GM12892 (cell line): ENCODE measurements at places on chromosomes 2 and 18.

- no peak for DNase-seq
Measured at GRCh38 chr18:80253236-80253635, 5.9 kb upstream of the PARD6G start.

DNA sequence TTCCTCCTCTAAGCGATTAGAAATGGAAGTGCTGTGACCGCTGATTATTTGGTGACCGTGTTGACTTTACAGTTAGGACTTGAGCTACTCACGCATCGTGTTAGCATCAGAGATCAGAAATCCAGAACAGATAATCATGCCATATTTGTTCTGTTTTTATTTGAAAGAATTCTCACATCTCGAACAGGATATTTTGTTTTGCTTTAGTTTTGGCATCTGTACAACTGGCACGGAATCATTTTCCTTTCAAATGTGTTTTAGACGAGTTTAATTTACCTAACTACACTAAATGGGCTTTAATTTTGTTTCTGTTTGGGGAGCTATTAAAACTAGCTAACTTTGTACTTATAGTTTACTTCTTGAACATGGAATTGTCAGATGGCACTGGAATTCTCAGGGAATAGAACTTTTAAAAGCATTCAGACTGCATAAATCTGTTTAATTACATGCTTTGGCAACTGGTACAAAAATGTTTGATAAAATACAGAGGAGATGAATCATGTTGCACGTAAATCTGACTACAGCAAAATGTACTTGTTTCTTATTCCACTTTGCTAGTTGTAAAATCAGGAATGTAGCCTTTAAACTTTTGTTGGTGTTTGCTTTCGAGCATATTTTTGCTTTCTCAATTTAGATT lies 1.4 kb downstream of the ITPRID2 start:
- no peak for DNase-seq

- DNase-seq, result no peak
Measured at GRCh38 chr2:209969692-209970091, 32.7 kb upstream of the RPE start.

DNA sequence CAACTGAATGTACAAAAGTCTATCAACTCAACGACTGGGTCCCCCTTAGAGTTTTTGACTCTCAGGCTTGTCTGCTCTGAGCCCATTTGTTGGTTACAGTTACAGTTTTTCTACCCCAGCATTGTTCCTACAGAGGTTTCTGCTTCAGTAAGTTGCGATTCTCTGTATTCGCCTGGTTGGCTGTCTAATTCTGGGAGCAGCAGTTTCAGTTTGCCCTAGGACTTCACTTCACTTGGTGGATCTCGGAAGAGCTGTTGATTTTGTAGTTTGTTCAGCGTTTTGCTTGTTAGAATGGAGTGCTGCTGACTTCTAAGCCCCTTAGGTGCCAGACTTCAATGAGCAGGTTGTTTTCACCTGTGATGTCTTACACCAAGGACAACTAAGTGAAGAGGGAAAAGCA lies 296.5 kb upstream of the EPAS1 start:
- DNase-seq, result no peak

DNA sequence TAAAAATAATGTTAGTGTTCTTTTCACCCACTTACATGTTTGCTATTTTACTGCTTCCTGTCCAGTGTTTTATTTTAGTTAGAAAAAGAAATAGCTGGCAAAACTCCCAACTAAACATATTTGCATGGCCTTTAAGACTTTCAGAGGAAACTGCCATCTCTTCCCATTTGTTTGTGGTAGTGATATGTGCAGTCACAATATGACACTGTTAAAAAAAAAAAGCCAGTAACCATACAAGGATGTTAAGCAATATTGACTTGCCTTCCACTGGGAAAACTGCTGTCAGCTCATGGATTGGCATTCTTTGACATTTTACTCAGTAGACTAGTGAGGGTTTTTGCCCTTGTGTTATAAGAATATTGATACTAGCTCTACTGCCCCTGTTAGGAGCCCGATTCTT lies 29.1 kb downstream of the XIRP2 start:
- no peak for DNase-seq

GRCh38 chr2:153074207-153074606 lies 355.8 kb downstream of the ARL6IP6 start:
- DNase-seq, result no peak

GRCh38 chr2:203878063-203878462 lies 10.5 kb downstream of the CTLA4 start:
- no peak for DNase-seq

GRCh38 chr18:30149585-30149984 lies 893.0 kb downstream of the DSC3 start:
- DNase-seq, result no peak

- no peak for DNase-seq
Measured at GRCh38 chr2:152354069-152354755, 19.2 kb downstream of the FMNL2 start.

DNA sequence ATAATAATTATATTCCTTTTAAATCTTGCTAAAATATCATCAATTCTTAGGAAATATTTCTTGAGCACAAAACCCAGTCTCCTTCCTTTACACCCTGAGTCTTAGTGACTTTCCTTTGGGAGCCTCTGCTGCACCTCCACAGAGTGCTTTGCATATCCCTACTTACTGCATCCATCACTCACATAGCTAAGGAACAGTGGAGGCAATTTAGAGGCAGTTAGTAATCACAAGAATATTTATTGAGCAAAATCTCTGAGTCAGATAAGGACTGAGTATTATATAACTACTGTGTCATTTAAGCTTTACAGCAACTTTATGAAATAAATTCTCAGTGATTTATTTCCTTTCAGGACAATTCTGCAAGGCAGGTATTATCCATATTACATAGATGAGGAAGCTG lies 327.7 kb downstream of the TMX3 start:
- no peak for DNase-seq

DNA sequence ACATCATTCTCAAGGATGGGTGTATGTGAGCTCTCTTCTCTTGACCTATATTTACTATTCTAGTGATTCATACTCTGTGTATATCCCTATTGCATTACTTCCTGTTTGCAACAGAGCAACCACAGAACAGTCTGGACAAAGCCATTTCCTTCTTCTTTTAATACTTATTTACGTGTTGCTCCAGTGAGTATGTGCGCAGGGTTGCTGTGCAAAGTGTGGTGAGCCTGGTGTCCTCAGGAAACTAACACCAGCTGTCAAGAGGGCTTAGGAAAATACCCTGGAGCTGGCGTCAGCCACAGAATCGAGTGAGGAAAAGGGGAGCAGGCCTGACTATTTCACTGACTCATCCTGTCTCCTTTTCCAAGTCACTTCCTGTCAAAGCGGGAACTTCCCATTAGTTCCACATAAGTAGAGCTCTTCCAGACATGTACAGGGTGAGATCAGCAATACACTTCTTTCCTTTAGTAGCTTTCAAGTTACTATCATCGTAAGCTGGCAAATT lies 214.1 kb upstream of the COPS8 start:
- DNase-seq, result no peak

GRCh38 chr2:100247256-100248043 lies 74.9 kb downstream of the LONRF2 start:
- peak; percentile 50 for DNase-seq

DNA sequence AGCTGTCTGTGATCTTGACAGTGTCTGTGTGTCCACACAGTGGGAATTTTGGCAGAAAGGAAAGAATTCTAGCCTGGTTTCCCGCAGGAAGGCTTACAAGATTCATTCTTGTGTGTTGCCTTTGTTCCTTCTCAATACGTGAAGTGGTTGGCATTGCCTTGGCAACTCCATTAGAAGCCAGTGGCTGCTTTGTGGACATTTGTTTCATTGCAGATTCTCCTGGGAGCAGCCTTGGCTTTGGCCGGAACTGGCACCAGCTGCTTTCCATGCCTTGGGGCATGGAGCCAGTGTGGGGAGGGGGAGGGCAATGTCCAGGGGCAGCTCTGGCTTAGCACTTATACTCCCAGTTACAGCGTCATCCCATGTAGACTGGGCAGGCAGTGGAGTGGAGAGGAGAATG lies 39.4 kb downstream of the KIF5C start:
- no peak for DNase-seq

- DNase-seq, result no peak
Measured at GRCh38 chr2:112472547-112473263, 9.3 kb upstream of the TTL start.

- no peak for DNase-seq
Measured at GRCh38 chr18:48409591-48410094, 460 bp upstream of the ZBTB7C start.

GRCh38 chr2:18536697-18537096 lies 23.8 kb downstream of the RDH14 start:
- DNase-seq, result no peak

DNA sequence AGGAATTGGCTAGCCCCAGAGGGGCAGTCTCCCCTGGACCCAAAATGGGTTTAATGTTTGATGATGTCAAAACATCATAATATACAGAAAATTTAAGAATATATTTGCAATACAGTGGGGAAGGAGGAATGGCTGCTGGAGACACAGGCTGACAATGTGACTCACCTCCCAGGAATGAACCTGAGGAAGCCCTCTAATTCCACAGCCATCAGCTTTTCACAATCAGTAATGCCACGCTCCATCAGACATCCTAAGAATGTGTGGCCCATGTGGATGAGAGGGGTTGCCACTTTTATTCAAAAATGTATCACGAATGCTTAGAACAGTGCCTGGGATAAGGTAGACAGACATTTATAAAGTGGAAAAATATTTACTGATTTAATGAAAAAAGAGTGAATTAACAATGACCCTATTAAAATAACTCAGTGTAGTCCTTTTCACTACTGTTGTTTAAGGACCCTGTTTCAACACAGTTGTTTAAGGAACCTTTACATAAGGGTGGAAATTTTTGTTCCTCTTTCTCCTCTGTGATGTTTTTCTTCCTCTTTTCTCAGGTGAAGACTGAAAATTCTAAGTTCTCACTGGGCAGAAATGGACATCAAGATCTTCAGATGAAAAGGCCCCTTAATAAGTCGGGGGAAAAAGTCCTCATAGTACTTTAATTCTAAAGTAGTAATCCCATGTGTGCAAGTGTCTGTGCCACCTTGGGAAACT lies 17.5 kb upstream of the TMEM163 start:
- no peak for DNase-seq

GRCh38 chr2:196054631-196055030 lies 14.0 kb downstream of the DNAH7 start:
- no peak for DNase-seq

- no peak for DNase-seq
Measured at GRCh38 chr18:38956068-38956467, 1390.5 kb upstream of the CELF4 start.

DNA sequence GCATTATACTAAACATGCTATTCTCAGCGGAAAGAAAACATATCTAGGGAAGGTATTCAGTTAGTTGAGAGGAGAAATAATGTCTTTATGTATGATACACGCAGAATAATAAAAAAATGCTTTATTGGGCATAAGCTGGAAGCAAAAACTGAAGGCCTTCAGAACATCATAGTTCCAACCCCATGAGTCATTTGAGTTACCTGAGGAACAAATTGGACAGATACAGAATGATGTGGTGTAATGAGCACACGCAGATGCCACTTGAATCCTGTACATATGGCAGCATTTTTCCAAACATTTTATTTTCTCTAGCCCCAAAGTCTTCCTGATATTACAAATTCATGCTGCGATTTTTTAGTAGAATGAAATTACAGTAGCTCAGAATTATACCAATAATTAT lies 23.2 kb upstream of the TRIB2 start:
- no peak for DNase-seq

DNA sequence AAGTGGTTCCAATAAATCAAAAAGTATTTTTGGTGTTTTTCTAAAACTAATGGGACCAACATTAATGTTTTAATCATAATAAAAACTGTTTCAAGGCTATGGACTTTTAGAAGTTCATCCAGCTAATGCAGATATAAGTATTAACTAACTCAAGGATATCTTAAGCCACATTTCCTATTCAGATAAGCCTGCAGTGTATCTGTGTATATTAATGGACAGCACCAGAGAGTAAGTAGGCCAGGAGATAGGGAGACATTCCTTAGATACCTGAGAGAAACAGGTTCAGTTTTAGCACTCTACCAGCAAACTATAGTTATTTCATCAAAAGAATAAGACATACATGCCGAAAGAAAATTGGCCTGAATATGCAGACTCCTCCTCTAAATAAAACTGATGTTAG lies 27.3 kb downstream of the PREPL start:
- no peak for DNase-seq

- no peak for DNase-seq
Measured at GRCh38 chr18:59712311-59712710, 15.1 kb upstream of the CCBE1 start.

GRCh38 chr18:11963991-11964484 lies 17.3 kb upstream of the IMPA2 start:
- no peak for DNase-seq

DNA sequence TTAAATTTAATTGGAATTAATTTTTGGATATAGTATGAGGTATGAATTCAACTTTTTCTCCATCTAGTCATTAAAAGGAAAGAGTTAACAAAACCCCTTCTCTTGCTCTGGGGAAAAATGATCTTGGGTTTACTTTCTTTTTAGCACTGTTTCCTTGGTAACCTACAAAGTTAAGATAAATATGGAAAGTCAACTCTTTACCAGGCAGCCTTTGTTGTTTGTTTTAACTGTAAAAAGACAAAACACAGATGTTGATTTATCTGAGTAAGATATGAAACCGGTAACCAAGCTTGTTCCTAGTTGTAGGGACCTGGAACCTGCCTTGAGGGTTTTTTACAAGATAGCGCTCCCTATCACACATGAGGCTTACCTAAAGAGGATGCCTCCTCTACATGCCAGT lies 10.1 kb upstream of the SANBR start:
- no peak for DNase-seq

- peak; percentile 47 for DNase-seq
Measured at GRCh38 chr2:237471438-237472186, 15.4 kb upstream of the MLPH start.

DNA sequence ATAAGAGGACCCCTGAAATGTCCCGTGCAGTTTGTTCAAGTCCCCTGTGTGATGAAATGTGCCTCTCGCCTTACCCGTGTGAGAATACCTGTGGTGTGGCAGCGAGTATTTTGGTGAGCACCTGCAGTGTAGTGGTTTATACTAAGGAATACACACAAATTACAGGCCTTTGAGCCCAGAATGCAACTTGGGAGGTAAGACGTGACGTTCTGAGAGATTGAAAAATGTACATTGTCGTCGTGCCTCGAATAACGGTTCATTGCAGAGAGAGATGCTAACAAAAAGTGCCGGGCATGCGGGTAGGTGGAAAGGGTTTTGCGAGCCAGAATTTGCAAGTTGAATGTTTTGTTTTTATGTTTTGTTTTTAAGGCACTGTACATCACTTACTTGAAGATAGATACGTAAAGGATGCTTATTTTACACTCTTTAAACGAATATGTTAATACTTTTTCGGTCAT lies 867 bp downstream of the RBBP8 start:
- no peak for DNase-seq

DNA sequence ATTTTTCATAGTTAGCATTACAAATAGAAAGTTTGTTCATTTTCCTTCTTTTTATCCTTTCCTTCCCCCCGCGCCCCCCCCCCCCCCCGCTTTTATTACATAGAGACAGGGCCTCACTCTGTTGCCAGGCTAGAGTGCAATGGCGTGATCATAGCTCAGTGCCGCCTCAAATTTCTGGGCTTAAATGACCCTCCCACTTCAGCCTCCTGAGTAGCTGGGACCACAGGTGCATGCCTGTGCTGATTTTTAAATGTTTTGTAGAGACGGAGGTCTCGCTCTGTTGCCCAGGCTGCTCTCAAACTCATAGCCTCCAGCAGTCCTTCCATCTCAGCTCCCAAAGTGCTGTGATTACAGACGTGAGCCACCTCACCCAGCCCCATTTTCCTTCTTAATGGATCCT lies 91.2 kb upstream of the ALPP start:
- DNase-seq, result no peak
